Activated naive CD4-positive, alpha-beta T cell treated with anti-CD3 and anti-CD28 coated beads for 36 hours (primary cell): ENCODE measurements at places on chromosomes 4 and X. TPM values are rescaled to one million over a fixed set of nuclear protein-coding genes. Genes with fewer than 3 reads are reported as not detected.

Gene ARAP2
- total RNA-seq, result 38.2 TPM

Gene TMPRSS11D
- total RNA-seq, result not detected

Gene AFP
- total RNA-seq, result not detected

Gene DUSP9
- total RNA-seq, result not detected

Gene CT45A10
- total RNA-seq, result not detected

Gene UNC5C
- not detected for total RNA-seq
